ENCODE measurements at places on chromosomes 1 and 21.

GRCh38 chr1:26854906-26855305 lies 8.0 kb upstream of the SFN start:
- no peak for DNase-seq

DNA sequence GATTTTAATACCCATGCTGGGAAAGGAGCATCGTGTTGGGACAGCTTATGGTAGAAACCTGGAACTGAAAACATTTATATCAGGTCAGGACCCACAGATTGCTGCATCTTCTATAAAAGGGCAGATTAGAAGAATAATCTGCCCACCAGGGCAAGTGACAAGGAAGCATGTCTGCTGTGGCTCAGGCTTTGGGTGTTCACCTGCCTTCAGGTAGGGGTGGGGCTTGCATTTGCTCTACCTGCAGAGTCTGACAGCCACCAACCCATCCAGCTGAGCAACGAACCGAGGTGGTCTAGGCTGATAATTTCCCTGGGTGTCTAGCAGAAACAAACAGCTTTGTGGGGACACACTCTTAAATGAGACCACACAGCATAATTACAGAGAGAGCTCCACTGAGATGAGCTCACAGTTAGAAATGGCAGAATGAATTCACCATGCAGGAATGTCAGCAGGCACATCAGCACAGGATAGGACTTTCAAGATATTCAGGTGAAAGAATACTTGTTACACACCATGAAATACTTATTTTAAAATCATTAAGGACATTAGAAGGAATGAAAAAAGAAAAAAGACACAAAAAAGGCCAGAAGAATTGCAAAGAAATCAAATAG lies 36.1 kb upstream of the B3GALT5 start:
- DNase-seq, result no peak

DNA sequence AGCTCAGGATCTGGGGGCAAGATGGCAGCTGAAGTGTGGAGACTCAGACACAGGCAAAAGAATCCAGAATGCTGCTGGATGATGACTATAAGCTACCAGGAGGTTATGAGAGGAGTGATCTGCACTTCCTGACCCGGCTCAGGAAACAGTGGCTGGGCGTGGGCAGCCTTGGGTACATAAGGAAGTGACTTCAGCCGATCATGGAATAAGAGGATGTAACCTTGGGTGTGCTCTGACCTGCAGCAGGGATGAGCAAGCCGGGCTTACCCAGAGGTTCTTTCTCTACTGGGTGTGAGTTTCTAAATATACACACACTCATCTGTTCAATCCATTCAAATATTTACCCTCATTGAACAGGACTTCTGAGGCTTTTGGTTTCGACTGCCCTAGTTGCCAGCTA lies 62.7 kb downstream of the CD34 start:
- peak; percentile 56 for DNase-seq

- DNase-seq, result no peak
Measured at GRCh38 chr1:213291526-213291925, 240.5 kb downstream of the RPS6KC1 start.

DNA sequence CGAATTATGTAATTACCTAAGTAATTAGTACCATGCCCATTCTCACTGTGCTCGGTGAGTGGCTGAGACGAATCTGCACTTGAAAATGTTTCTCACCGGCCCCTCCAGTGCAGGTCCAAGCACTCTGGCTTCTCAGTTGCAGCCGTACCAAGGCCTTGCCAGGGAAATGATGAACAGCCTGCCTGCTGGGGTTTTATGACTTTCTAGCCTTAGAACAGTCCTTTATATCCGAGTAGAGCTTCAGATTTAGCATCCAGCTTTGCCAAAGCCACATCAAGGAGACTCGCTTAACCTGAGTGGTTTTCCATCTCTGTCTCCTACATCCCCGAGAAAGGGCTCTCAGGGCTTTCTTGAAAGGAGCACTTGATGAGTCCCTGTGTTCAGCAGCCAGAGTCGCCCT lies 83.4 kb downstream of the GREM2 start:
- DNase-seq, result no peak

DNA sequence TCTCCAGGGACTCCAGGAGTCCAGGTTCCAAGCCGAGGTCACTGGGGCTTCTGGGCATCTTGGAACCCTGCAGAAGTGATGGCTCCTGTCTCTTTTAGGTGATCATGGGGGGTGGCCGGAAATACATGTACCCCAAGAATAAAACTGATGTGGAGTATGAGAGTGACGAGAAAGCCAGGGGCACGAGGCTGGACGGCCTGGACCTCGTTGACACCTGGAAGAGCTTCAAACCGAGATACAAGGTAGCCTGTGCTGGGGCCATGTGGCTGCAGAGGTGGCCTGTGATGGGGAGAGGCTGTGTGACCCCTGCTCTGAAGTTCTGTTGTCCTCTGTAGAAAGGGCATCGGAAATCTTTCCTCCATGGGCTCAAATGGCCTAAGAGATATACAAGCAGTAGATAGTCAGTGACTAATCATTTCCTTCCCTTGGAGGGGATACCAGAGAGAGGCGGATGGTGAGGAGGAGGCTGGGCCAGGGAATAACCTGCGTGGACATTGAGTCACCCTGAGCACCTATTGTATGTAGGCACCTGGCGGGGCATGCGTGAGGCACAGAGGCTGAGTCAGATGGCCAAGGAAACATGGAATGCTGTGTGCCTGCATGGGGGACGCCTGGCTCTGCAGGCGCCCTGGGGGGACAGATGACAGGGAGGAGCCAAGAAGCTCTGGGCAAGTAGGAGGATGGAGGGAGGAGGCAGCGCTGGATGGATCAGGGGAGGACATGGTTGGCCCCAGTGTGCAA lies 59.0 kb downstream of the ALPL start:
- DNase-seq, result no peak

GRCh38 chr1:101089613-101090338 lies 64.2 kb upstream of the DPH5 start:
- no peak for DNase-seq

DNA sequence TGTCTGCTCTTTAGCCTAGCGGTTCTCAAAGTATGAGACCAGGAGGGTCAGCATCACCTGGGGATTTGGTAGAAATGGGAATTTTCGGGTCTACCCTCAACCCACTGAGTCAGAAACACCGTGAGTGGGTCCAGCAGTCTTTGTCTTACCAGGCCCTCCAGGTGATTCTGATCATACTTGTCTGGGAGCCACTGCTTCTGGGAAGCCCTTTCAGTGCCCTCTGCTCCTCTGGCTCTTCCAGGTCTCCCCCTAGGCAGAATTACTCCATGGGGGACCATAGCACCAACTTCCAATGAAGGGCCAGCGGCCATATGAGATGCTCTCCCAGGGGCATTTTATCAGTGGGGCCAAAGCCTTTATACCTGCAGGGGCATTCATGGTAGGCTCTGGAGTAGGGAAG lies 81.0 kb upstream of the ETV3 start:
- no peak for DNase-seq

- no peak for DNase-seq
Measured at GRCh38 chr1:165869343-165869742, 41.9 kb downstream of the UCK2 start.

GRCh38 chr1:235552146-235552716 lies 48.0 kb upstream of the B3GALNT2 start:
- DNase-seq, result no peak

DNA sequence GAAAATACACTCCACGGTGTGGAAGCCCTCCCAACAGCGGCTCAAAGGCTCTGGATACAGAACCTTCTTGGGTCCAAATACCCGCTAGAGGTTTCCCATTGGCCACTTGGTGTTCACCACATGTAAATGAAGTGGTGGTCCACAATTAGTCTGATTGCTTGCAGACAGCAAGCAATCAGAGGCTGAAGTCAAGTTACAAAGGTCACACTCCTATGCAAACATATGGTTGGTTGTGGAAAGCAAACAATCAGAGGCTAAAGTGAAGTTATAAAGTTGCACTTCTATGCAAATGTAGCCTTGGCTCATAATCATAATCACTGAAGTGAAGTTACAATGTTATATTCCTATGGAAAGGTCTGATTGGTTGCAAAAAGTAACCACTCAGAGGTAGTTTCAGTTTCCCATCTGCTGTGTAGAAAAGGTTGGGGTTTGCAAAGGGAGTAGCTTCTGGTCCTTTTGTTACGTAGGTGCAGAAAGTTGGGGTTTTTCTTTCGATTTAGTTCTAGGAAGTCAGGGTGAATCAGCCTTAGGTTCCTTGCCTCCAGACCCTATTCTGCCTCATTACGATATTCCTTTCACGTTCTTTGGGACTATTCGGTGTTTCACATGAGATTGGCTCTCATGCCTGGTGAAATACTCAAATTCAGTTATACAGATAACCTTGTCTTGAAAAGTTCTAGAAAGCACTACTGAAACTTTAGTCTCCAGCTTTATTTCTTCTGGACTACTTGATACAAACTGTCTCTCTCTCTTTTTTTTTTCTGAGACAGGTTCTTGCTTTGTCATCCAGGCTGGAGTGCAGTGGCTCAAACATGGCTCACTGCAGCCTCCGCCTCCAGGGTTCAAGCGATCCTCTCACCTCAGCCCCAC lies 36.7 kb upstream of the MTF2 start:
- no peak for DNase-seq

- no peak for DNase-seq
Measured at GRCh38 chr1:107914119-107914765, 50.7 kb downstream of the VAV3 start.

DNA sequence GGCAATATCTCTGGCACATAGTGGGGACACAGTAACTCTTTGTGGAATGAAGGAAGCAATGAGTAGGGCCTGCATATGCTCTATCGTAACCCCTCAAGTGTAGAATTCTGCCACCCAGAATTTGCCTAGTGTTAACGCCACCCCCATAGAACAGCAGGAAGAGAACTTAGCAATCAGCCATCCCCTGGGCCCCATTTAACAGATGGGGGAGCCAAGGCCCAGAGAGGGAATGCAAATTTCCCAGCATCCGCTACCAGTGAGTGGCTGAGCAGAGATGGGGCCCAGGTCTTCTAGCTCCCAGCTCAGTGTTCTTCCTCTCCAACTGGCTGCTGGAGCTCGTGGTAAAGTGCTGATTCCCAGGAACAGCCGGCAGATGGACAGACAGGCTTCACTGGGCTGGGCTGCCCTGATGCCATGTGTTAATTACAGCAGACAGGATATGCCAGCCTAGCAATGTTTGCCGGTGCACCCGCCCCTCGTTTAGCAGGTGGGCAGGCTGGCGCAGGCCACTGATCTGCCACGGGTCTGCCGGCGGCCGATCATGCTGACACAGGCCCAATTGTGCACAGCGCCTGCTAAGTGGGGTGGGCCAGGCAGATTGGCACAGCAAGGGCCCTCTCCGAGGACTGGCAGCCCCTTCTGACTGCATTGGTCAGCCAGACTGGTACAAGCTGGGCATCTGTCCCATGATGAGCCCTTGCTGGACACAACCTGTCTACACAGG lies 171.9 kb downstream of the IGSF21 start:
- DNase-seq, result no peak

DNA sequence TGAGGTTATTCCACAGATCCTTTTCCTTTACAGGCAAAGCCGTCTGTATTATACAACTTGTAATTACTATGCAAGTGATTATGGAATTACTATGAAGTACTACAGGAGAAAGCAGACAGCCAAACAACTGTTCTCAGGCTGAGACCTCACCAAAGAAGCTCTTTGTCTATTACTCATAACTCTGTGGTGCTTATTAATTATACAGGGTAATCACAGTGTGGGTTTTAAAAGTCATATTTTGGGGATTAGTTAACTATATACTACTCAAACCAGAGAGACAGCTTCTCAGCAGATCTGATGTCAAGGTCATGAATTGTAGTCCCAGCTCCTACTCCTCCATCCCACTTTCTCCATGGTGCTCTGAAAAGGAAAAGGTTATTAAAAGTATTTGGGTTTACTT lies 49.6 kb downstream of the CTTNBP2NL start:
- no peak for DNase-seq

GRCh38 chr1:101389547-101389929 lies 152.7 kb downstream of the S1PR1 start:
- no peak for DNase-seq

- DNase-seq, result no peak
Measured at GRCh38 chr1:184813528-184814089, 59.0 kb upstream of the EDEM3 start.

DNA sequence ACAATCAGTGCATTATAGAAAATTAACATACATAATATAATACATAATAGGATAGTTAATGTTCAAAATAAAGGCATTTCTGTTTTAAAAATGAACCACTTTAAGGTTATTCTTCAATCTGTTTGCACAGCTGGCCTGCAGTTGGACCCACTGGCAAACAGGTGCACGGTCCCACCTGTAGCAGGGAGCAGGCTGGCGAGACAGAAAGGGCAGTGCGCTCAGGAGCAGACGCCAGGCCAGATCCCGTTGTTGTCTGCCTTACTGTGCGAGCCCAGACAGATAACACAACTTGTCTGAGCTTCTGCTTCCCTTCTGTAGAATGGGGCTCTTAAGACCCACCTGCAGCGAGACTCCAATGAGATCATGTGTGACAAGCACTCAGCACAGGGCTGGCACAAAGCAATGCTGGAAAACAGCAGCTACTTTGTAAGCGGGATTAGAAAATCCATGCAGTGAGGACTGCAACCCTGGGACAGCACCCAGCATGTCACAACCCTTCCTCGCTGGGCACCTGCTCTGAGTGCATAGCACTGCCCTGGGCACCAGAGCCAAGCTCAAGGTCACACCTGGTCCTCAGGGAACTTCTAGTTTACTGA lies 33.5 kb downstream of the VPS26C start:
- DNase-seq, result no peak

GRCh38 chr21:34181431-34182039 lies 108.2 kb downstream of the MRPS6 start:
- DNase-seq, result no peak

DNA sequence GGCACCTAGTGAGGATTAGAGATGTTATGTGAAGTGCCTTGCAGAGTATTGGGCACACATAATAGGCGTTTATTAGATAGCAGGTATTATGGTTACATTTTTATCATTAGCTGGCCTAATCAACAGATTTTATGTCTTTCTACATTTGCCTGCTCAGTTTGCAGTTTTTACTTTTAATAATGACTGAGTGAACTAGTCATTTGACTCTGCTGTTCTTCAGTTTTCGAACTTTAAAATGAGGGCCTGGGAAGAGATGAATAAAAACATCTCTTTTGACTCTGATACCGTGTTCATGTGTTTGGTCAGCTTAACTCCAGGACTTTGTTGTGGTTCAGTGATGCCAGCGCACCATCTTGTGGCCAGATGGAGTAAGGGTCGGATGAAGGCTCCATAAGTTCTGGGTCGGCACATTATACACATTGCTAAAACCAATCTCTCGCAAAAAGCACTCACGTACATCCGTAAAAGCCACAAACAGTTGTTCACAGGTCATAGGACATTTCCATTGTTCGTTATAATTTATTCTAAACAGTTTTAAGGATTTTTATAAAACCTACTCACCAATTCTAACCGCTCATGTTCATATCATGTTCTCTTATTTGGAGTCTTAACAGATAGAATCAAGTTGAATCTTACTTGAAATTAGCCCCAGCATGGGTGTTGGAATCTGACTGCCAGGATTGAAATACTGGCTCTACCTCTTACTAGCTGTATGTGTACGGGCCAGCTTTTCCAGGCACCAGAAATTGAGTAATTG lies 78.4 kb upstream of the GPR88 start:
- DNase-seq, result peak; percentile 53
